ENCODE measurements at places on chromosomes 16 and 17.

GRCh38 chr17:34173241-34173640 lies 81.8 kb upstream of the CCL2 start:
- no peak for DNase-seq

DNA sequence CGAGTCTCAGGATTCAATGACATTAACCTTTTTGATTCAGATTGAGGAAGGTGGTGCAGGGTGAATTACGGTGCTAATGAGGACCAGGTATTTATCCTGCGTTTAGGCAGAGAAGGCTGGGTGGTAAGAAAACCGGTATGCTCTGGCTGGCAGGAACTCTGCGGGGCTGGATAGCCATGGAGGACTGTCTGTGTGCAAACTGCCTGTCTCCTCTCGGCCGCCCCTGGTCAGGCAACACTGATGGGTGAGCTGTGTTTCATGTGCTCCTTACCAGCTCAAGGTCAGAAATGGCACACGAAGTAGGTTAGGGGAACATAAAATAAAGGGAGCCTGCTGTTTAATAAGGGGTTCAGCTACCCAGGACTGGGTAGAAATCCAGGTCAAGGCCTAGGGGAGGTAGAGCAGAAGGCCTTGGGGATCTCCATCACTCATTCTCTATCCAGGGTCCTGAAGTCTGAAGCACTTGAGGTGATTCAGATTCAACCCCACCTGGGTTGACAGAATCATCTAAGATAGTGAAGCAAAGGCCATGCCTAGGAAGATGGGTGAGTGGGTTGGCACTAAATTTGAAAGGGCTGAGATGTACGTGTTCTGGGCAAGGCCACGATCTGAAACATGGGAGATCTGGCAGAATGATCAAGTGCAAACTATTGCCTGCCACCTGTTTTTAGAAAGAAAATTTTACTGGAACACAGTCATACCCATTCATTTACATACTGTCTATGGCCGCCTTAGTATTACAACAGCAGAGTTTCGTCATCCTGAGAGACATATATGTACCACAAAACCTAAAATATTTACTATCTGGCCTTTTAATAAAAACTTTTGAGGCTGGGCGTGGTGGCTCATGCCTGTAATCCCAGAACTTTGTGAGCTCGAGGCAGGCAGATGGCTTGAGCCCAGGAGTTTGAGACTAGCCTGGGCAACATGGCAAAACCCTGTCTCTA lies 292.5 kb downstream of the XYLT1 start:
- DNase-seq, result no peak

- DNase-seq, result no peak
These were observed 542.6 kb downstream of the TMEM114 start for GRCh38 chr16:8047736-8048135.

- no peak for DNase-seq
These were observed 20.7 kb upstream of the GLG1 start for GRCh38 chr16:74627506-74628220.

GRCh38 chr17:40352237-40352778 lies 12.2 kb downstream of the GJD3 start:
- no peak for DNase-seq

DNA sequence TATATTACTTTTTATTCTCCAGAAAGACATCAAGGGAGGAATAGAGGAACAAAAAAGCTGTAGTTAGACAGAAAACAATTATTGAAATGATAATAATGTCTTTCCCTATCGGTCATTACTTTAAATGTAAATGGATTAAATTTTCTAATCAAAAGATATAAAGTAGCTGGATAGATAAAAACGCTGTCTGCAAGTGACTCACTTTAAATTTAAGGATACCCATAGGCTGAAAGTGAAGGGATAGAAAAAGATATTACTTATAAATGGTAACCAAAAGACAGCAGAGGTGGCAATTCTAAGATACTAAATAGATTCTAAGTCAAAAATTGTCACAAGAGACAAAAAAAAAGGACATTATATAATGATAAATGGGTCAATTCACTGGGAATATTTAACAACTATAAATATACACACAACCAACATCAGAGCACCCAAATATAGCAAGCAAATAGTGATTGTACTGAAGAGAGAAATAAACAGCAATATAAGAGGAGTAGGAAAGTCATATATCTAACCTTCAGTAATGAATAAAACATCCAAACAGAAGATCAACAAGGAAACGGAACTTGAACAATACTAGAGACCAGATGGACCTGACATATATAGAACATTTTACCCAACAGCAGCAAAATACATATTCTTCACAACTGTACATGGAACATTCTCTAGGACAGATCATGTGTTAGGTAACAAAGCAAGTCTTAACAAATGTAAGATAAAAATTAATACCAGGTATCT lies 116.9 kb downstream of the BRIP1 start:
- DNase-seq, result no peak

All from stimulated activated CD8-positive, alpha-beta memory T cell treated with anti-CD3 and anti-CD28 coated beads, Interleukin-4, amount 100 ng/mL, for 4 hours (primary cell).